ENCODE measurements at places on chromosomes 2 and 18.

- H3K27me3 ChIP-seq: no peaks in the 10 kb centered on the region
- DNase-seq: no peak
- H3K4me3 ChIP-seq: no peak overlapping the region
- H3K4me1 ChIP-seq: no peaks in the 10 kb centered on the region
- no peaks in the 10 kb centered on the region for H3K36me3 ChIP-seq
Measured at GRCh38 chr2:54240515-54241469, 15.2 kb downstream of the TSPYL6 start.

DNA sequence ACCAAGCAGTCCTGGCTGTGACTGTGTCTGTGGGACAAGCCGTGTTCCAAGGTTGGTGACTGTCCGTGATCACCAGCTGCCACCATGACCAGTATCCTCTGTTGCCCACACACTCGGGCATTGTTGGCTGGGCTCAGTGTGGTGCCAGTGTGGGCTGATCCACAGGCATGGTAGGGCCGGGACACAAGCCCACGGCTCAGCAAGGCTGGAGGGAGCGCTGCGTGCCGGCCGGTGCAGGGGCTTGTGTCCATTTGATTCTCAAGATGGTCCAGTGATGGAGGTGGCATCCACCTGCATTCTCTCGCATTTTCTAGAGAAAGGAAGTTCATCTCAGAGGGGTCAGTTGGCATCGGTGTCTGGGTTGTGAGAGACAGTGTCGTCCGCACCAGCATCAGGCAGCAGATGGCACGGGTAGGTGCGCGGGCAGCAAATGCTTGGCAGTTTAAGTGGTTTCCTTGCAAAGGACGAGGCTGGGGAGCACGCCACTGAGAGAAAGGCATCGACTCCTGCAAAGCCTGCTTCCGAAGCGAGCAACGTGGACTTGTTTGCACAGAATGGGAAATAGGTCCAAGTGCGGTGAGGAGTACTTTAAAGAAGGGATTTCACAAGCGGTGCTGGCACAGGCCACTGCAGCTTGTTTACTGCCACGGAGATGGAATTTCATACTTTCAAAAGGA lies 20.9 kb downstream of the TWIST2 start:
- H3K27me3 ChIP-seq: no peaks in the 10 kb centered on the region
- peak overlapping the region; percentile 19 for H3K27ac ChIP-seq
- DNase-seq: no peak
- H3K36me3 ChIP-seq: no peaks in the 10 kb centered on the region

GRCh38 chr2:38778687-38779082 lies 675 bp downstream of the GEMIN6 start:
- H3K4me3 ChIP-seq: peak overlapping the region; percentile 60
- H3K27ac ChIP-seq: no peak overlapping the region
- no peak for DNase-seq
- H3K27me3 ChIP-seq: no peaks in the 10 kb centered on the region

DNA sequence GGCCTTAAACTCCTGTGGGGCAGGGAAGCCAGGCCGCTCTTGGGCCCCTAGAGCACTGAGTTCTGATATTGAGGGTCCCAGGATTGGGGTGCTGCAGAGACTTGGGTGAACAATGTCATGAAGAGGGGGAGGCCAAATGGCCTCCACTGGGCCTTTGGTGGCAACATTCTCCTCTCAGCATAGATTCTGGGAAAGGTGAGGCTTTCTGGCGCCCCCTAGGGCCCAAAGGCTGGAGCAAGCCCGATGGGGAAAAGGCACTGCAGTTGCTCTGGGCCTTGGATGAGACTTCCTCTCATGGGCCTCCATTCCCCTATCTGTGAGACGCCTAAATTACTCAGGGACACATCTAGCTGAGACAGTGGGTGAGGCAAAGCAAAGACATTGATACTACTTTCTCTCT lies 84.8 kb downstream of the ACAA2 start:
- H3K27ac ChIP-seq: no peak overlapping the region
- DNase-seq: no peak
- H3K4me3 ChIP-seq: no peak overlapping the region
- no peaks in the 10 kb centered on the region for H3K27me3 ChIP-seq
- H3K4me1 ChIP-seq: peaks cover 17% of the 10 kb centered on the region
- H3K36me3 ChIP-seq: no peaks in the 10 kb centered on the region

GRCh38 chr2:166057370-166058164 lies 70.3 kb downstream of the SCN1A start:
- no peaks in the 10 kb centered on the region for H3K36me3 ChIP-seq
- peak; percentile 2 for DNase-seq
- H3K4me3 ChIP-seq: no peak overlapping the region
- no peaks in the 10 kb centered on the region for H3K4me1 ChIP-seq
- no peak overlapping the region for H3K27ac ChIP-seq

GRCh38 chr2:219095406-219095935 lies 34.8 kb upstream of the IHH start:
- DNase-seq: no peak
- H3K4me1 ChIP-seq: no peaks in the 10 kb centered on the region
- H3K27me3 ChIP-seq: no peaks in the 10 kb centered on the region
- H3K36me3 ChIP-seq: no peaks in the 10 kb centered on the region
- no peak overlapping the region for H3K27ac ChIP-seq

- no peak overlapping the region for H3K4me3 ChIP-seq
- no peaks in the 10 kb centered on the region for H3K27me3 ChIP-seq
- no peak for DNase-seq
- H3K27ac ChIP-seq: no peak overlapping the region
- H3K4me1 ChIP-seq: no peaks in the 10 kb centered on the region
Measured at GRCh38 chr18:12552879-12553242, 105.0 kb downstream of the SPIRE1 start.

DNA sequence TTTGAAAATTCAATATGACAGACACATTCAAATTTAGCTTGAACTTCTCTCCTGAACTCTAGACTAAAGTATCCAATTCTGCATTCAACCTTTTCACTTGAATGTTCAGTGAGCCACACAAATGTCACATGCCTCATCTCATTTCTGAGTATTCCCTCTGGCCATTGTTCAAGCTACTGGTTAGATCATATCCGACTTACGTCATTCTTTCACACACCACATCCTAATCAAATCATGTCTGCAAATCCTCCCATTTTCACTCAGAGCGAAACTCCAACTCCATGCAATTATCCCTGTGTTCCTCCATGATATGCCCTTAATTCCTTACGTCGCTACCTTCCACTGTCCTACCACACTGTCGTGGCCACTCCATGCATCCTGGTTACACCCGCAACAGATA lies 425.1 kb downstream of the CBLN2 start:
- H3K4me1 ChIP-seq: no peaks in the 10 kb centered on the region
- no peak overlapping the region for H3K27ac ChIP-seq
- no peaks in the 10 kb centered on the region for H3K27me3 ChIP-seq
- DNase-seq: no peak

DNA sequence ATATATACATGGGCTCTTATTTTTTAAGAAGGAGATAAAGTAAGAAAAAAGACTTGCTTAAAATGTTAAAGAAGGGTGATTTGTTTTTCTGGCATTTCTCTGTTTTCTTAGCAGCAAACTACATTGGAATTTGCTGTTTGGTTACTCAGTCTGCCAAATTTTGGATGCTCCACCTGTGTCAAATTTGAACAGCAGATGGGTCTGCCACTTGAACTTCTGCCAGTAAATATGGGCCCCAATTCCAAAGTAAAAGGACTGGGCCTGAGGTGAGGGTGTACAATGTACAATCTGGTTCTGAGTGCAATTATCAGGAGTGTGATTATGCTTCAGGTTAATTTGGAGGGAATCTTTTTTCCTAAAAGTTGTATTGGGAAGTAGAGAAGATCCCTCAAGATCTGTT lies 794.5 kb downstream of the DSC3 start:
- no peaks in the 10 kb centered on the region for H3K36me3 ChIP-seq
- no peak overlapping the region for H3K27ac ChIP-seq
- no peak for DNase-seq

- H3K4me1 ChIP-seq: peaks cover 3% of the 10 kb centered on the region
- H3K27ac ChIP-seq: no peak overlapping the region
- H3K4me3 ChIP-seq: no peak overlapping the region
- H3K27me3 ChIP-seq: no peaks in the 10 kb centered on the region
- DNase-seq: no peak
Measured at GRCh38 chr2:215612786-215613185, 176.9 kb upstream of the FN1 start.

DNA sequence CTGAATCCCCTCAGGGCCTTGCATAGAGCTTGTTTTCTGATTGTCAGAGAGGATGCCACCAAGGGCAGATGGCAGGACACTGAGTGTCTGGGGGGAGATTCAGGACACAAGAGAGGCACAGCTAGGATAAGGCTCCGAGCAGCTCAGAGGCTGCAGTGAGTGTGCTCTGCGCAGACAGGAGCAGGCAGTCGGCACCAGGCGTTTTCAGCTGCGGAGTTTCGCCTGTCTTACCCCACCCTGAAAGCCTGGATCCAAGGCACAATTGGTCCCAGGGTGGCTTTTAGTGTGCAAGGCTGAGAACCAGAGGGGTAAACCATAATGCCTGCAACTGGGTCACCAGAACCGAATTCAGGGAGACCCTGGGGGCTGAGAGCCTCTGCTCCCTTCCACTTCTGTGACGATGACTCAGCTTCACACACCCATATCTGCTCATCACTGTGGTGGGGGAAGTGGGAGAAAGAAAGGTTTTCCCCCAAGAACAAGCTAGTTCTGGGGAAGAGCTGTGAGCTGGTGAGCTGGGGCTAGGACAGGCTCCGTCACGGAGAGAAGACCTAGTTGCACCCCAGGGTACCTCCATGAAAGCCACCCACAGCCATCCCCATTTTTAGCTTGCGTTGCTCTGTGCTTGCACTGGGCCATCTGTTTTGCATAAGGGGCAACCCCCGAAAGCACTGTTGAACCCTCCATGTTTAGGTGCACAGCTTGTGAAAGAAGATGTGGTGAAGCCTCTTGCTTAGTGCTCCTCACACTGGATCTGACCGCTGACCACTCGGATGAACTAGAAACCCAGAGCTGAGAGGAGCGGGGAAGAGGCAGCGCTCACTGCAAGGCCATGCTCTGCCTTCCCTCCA lies 173.7 kb downstream of the CELF4 start:
- H3K36me3 ChIP-seq: no peaks in the 10 kb centered on the region
- DNase-seq: no peak
- no peak overlapping the region for H3K4me3 ChIP-seq
- peaks cover 7% of the 10 kb centered on the region for H3K4me1 ChIP-seq
- no peaks in the 10 kb centered on the region for H3K27me3 ChIP-seq
- no peak overlapping the region for H3K27ac ChIP-seq

DNA sequence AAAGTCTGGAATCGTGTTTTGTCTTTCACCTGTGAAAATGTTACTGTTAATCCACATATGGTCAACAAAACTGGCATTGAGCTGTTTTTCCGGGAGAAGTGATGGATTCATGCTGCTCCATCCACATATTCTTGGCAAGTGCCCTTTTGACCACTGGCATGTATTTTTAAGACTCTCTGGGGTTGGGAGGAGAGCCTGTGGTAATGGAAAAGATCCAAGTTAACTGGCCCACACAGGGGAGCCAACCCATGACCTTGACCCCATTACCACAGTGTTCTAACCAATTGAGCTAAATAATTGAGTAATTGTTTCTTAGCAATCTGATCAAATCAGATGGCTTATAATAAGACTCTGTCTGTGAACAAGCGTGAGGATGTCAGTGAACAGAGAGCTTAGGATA lies 296.2 kb upstream of the NRP2 start:
- DNase-seq: no peak
- H3K27me3 ChIP-seq: no peaks in the 10 kb centered on the region
- H3K4me1 ChIP-seq: no peaks in the 10 kb centered on the region

- no peaks in the 10 kb centered on the region for H3K36me3 ChIP-seq
- no peak overlapping the region for H3K27ac ChIP-seq
- H3K4me3 ChIP-seq: no peak overlapping the region
Measured at GRCh38 chr2:5668682-5669250, 23.4 kb upstream of the SOX11 start.

DNA sequence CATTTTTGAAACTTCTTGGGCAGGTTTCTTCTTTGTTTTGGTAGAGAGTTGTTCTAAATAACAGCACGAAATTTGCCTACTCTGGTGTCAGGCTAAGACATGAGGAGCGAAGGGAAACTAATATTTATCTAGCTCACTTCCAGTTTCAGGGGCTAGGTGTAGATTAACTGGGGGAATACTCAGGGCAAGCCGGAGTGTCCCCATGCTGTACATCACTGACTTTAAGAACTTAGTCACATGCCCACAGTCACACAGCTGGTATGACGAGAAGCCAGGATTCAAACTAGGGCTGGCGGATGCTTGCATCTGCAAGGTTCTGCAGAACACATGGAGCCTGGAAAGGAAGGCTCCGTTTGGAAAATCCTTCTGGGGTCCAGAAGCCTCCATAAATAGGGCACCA lies 133.3 kb downstream of the ALPK2 start:
- no peak for DNase-seq
- H3K4me1 ChIP-seq: peaks cover 2% of the 10 kb centered on the region
- no peaks in the 10 kb centered on the region for H3K27me3 ChIP-seq
- H3K27ac ChIP-seq: no peak overlapping the region

- DNase-seq: no peak
- H3K36me3 ChIP-seq: peaks cover 100% of the 10 kb centered on the region
Measured at GRCh38 chr18:22988208-22988607, 55.1 kb downstream of the RBBP8 start.

- no peaks in the 10 kb centered on the region for H3K27me3 ChIP-seq
- no peak overlapping the region for H3K4me3 ChIP-seq
- DNase-seq: no peak
- H3K36me3 ChIP-seq: no peaks in the 10 kb centered on the region
- H3K27ac ChIP-seq: no peak overlapping the region
Measured at GRCh38 chr2:50922506-50922905, 109.4 kb downstream of the NRXN1 start.

- DNase-seq: no peak
- H3K4me1 ChIP-seq: peaks cover 1% of the 10 kb centered on the region
- H3K27me3 ChIP-seq: no peaks in the 10 kb centered on the region
- H3K4me3 ChIP-seq: no peak overlapping the region
- peaks cover 2% of the 10 kb centered on the region for H3K36me3 ChIP-seq
Measured at GRCh38 chr18:50726960-50727589, 92.7 kb downstream of the MRO start.

DNA sequence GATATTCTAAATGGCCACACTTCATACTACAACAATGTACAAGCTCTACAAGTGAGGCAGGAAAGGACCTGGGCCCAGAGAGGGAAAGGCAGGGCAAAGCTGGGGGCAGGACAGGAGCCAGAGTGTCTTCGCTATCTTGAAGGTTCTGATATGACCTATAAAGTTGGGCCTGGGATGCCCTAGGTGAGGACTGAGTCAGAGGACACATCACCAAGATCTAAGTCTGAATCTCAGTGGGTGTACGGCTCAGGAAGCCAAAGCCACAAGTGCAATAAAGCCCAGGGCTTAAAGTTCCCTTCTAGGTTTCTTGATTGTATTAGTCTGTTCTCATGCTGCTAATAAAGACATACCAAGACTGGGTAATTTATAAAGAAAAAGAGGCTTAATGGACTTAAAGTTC lies 219.1 kb downstream of the ALK start:
- no peaks in the 10 kb centered on the region for H3K4me1 ChIP-seq
- H3K4me3 ChIP-seq: no peak overlapping the region
- H3K27me3 ChIP-seq: no peaks in the 10 kb centered on the region
- no peak overlapping the region for H3K27ac ChIP-seq
- H3K36me3 ChIP-seq: no peaks in the 10 kb centered on the region

- H3K4me3 ChIP-seq: no peak overlapping the region
- H3K27me3 ChIP-seq: no peaks in the 10 kb centered on the region
- no peaks in the 10 kb centered on the region for H3K36me3 ChIP-seq
- no peak overlapping the region for H3K27ac ChIP-seq
Measured at GRCh38 chr2:21009662-21010225, 34.1 kb downstream of the APOB start.

GRCh38 chr2:170086751-170087412 lies 91.1 kb upstream of the MYO3B start:
- H3K27me3 ChIP-seq: no peaks in the 10 kb centered on the region
- no peaks in the 10 kb centered on the region for H3K4me1 ChIP-seq
- H3K36me3 ChIP-seq: no peaks in the 10 kb centered on the region
- DNase-seq: no peak

All from neuronal stem cell (in vitro differentiated cells).